ENCODE measurements at places on chromosomes 16 and 17.

DNA sequence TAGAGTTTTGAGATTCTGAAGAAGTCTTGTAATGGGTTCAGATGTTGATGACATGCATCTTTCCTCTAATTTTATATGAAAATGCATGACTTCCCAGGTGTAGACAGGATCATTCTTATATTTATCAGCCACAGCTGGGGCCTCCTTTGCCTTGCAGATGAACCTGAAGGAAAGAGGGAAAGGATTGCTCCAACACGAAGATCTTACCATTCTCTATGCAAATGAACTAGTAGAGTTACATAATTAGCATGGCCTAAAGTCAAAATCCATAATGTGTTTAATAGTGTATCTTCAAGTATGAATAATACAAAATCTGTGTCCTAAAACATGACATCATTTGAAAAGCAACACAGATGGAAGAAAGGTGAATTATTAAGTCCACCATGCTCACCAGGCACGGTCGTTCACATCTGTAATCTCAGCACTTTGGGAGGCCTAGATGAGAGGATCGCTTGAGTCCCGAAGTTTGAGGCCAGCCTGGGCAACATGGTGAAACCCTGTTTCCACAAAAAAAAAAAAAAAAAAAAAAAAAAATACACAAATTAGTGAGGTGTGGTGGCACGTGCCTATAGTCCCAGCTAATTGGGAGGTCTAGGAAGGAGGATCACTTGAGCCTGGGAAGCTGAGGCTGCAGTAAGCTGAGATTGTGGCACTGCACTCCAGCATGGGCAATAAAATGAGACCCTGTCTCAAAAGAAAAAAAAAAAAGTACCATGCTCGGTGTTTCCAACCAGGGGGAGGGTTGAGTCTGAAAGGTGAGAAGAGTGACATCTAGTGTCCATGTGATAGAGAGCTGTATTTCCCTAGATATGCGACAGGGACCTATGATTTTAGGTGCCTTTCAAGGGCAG lies 6.3 kb downstream of the VWA3A start:
- peak; percentile 18 for DNase-seq

DNA sequence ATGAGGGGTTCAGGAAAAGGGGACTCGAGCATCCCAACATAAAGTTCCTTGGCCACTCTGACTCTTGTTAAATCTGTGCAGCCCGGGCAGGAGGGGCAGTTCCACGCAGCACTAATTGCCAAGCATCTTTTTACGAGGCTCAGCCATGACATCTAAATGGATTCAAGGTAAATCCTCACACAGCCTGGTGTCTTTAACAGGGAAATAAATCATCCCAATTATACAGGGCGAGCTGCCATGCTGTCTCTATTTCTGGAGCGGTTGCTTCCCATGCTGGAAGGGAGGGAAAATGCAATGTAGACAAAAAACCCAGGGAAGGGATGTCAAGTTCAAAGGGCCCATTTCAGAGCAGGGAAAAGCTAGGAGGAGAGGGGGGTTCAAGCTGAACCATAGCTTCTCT lies 110.0 kb downstream of the GAS7 start:
- DNase-seq, result no peak

DNA sequence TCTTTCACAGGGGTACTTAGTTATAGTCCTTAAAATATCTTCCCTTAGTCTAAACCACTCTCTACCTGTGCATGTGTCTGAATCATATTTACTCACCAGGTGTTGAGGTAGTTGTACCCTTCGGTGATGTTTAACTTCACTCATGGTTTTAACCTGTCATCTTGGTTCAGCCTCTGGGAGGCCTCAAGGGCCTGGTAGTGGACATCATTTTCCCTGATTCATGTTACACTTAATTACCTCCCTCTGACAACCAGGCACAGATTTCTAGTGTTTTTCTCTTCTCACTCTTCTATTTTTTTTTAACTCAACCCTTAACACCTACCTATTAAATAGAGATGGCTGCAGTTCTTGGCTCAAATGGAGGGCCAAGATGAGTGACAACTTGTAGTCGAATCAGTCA lies 505.4 kb downstream of the TMEM114 start:
- DNase-seq, result no peak

DNA sequence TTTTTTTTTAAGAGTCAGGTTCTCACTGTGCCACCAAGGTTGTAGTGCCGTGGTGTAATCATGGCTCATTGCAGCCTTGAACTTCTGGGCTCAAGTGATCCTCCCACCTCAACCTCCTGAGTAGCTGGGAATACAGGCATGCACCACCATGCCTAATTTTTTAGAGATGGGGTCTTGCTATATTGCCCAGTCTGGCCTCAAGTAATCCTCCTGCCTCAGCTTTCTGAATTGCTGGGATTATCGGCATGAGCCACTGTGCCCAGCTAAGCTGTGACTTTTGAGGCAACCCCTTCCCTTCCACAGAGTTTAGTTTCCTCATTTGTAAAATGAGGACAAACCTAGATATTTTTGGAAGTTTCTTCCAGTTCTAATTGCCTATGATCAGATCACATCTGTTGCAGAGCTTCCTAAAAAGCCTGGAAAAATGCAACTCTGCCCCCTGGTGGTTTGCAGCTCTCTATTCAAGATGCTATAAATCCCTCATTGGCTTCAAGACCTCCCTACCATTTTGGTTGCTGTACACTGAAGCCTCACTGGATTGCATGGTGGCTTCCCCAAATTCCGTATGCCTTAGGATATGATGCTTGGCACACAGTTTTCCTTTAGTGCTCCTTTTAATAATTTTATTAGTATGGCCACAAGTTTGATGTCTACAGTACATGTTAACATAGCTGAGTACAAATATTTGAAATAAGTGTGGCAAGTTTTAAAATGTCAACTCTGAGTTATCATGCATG lies 19.3 kb downstream of the GDE1 start:
- DNase-seq, result no peak
